H1 (cell line): ENCODE measurements at places on chromosomes 1 and 21.

GRCh38 chr1:58927041-58927721 is 143.3 kb upstream of the JUN start:
- DNase-seq, result peak; percentile 3

DNA sequence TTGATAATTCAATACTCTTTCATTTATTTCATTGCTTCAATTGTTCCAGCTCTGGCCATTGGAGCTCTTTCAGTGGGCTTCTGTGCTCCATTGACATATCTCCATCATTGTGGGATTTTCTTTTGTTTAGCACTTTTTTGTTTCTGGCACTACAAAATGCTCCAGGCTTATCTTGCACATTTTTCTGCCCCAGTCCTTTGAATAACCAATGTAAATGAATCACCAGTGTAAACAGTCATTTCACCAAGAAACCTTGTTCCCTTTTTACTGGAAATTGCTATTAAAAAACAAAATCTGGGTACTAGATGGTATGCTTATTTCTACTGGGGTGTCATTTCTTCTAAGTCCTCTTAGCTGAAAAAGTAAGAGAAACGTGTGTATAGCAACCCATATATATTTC is 173.0 kb upstream of the LYPLAL1 start:
- DNase-seq, result no peak

- no peak for DNase-seq
These were observed 40.1 kb upstream of the MCOLN3 start for GRCh38 chr1:85088408-85088784.

- DNase-seq, result no peak
These were observed 343.2 kb upstream of the ZP4 start for GRCh38 chr1:238233966-238234365.

DNA sequence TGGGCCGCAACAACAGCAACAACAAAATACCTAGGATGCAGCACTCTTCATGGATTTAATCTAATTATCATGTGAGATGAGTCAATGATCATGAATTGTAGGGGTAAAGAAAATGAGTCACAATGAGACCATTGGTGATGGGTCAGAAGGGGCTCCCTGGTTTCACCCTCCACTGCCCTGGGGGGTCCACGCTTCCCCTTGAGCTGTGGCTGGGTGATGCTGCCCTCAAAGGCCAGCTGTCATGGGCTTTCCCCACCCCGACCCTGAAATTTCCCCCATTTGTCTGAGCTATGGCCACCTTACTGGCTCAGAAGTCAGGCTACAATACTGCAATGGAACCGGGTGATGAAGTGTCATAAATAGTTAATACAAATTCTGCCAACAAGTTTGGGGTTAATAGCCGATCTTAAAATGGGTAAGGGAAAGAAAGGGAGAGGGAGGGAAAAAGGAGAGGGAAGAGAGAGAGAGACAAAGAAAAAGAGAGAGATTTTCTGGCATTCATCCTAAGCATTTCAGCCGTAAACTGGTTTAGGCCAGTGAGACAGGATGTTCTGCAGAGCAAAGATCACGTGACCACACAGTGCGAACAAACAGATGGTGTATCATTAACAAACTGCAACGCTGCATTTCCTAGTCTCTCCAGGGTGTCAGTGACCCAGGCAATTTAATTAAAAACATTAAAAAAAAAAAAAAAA is 143.4 kb upstream of the ERRFI1 start:
- no peak for DNase-seq

DNA sequence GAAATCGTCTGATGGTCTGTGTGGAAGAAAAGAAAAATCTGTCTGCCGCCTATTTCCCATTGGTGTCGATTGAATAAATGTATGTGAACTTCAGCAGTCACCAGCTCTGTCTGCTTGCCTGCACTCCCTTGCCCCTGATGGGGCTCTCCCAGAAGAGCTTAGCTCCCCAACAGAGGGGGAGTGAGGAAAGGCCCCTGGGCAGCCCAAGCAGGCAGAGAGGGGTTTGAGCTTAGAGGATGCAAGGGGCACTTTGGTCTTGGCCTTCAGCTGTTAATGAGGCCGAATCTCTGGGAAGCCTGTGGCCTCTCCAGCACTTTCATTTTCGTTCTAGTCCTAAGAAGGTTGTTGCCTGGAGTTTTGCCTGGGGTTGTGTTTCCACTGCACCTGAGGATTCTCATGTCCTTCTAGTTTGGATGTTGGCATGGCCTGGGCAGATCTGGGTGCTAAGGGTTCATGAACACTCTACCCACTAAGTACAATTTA is 2.8 kb downstream of the FOXD2 start:
- DNase-seq, result peak; percentile 63
